ENCODE measurements at places on chromosomes 12 and 14.

DNA sequence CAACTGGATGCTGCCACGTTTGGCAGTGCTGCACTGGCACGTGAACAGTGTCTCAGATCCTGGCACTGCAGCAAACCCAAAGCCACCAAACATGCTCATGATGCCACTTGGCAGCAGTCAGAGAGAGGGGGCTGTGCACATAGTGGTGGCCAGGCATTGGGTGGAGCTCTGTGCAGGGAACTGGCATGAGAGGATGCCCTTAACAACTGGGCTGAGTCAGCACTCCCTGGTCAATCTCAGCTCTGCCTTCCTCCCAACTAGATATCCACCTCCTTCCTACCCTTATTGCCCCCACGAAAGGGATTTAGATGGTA lies 37.0 kb downstream of the ZFHX2 start:
- no peak for DNase-seq

DNA sequence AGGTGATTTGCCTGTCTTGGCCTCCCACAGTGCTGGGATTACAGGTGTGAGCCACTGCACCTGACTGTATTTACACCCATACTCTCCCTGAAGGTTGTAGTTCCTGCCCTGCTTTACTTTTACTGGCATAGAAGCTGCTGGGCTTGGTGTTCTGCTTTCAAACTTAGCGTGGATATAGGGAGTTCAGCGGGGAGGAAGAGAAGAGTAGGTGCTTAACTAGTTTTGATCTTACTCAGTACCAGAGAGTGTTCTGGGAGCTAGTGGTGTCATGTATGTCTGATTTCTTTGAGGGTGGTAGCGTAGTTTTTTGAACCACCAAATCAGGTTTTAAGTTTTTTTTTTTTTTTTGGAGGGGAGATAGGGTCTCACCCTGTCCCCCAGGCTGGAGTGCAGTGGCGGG lies 13.8 kb downstream of the RCOR1 start:
- no peak for DNase-seq

DNA sequence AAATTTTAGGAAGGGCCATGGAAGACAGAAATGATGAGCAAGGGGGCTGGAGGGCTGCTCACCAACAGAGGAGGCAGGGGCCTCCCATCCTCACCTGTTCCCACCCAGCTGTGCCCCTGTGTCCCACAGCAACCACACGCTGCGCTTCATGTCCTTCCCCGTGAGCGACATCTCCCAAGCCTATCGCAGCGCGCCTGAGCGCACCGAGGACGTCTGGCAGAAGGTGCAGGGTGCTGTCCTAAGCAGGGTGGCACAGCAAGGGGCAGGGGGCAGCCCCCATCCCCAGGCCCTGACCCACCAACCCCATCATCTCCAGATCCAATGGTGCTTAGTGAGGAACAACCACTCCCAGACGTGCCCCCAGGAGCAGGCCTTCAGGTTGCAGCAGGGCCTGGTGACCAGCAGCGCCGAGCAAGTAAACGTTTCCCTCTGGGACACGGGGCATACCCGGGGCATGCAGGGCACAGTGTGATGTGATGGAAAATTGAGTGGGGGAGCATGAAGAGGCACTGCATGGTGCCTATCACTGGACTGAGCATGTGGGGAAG lies 8.1 kb downstream of the CARMIL3 start:
- no peak for DNase-seq

DNA sequence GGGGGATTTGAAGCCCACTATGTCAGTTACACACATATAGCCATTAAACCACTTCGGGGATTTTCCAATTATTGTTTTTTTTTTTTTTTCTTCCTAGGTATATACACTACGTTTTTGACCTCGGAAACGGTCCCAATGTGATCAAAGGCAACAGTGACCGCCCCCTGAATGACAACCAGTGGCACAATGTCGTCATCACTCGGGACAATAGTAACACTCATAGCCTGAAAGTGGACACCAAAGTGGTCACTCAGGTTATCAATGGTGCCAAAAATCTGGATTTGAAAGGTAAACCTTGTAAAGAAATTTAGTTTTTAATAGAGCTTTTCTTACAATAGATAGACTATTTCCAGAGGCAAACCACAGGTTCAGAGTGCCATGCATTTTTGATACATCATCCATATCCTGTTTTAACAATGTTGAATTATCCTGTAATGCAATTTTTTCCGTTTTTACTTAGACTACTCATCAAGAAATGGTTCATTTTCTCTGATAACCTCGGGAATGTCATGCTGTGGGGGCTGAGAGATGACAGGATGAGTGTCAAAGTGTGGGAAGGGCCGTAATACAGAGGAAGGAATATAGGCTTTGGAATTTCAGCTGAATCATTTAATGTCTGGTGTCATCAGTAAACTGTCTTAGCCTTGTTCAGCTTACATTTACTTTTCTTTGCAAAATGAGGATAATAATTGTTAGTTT lies 797.1 kb downstream of the NRXN3 start:
- DNase-seq: no peak

GRCh38 chr12:118850244-118850825 lies 131.0 kb upstream of the SRRM4 start:
- no peak for DNase-seq

DNA sequence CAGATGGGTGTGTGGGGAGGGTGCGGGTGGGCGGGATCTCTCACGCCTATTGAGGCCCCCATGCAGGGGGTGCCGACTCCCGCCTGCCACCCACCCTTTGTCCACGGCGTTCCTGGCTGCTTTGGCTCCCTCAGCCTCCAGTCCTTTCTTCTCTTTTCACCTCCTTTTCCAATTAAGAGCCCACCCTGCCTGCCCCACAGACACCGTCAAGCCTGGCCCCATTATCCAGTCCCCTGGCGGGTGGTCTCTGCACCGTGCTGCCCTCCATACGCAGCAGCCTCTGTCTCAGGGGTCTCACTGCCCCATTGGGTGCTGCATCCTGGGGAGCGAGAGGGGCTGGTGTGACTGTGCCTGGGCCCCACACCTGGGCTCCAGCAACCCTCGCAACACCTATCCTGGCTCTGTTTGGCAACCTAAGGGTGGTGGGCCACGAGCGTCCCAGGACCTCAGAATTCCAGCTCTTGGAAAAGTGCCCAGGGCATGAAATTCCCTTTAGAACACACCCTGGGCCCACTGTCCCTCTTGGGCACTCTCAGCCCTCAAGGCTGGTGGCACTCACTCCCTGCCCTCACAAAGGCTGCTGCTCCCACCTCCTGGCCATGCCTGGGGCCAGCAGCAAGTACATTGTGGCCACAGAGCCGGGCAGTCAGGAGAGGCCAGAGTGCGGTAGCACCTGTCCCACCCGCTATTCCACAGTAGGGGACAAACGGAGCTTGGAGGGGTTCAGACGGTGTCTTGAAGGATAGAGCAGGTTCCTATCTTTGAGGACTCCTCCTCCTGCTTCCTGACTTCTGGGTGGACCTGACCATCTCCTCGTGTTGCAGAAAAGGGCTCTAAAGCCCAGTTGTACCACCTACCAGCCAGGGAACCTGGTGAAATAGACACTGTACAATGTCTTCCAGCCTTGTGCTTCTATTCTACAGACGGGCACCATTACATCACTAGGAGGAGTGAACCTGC lies 114.1 kb downstream of the KIF26A start:
- no peak for DNase-seq

- DNase-seq: no peak
These were observed 169.6 kb upstream of the RASSF8 start for GRCh38 chr12:25788707-25789442.

DNA sequence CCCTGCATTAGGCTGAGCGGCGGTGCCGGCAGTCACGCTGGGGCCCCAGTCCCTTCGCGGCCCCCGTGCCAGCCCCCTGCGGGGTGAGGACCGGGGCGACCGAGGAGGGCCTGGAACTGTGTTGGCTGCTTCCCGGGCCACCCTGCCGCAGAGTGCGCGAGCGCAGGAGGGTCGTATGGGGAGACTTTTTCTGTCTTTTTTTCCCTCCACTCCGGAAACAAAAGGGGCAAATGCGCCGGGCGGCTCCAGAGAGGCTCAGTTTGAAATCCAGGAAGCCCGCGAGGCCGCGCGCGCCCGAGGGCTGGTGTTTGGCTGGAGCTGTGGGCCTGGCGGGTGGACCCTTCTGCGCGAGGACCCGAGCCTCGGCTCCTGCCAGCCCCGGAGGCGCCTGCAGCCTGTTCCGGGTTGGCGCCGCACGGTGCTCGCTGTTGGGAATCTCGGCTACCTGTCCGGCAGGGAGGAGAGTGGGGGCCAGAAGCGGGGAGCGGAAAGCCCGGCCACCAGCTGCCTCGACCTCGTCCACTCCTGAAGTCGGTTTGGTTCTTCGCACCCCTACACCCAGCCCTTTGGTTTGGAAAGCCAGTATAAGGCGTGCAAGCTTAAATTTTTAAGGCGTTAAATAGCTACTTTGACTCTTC lies 638 bp downstream of the PLEKHG3 start:
- no peak for DNase-seq

DNA sequence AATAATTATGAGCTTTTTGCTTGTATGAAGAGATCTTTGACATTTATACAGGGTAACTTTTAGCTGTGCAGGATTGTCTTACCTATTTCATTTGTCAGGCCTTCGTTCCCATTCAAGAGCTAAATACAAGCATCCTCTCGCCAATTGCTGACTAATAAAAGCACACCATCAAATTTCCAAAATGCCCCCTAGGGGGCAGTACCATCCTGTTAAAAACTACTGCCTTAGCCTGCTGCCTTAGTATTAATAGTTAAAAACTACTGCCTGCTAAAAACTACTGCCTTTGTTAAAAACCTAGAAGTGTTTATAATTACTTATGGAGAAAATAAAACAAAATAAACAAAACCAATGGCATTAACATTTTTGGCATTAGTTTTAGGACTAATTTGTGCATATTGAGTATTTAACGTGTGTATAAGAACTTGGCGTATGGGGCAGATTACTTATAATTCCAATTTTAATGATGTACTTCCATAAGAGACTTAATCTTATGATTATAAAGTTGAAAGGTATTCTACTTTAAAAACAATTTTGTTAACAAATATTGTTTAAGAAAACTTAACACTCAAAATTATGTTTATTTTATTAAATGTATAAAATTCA lies 3.0 kb upstream of the IFI27L2 start:
- DNase-seq: peak; percentile 10

DNA sequence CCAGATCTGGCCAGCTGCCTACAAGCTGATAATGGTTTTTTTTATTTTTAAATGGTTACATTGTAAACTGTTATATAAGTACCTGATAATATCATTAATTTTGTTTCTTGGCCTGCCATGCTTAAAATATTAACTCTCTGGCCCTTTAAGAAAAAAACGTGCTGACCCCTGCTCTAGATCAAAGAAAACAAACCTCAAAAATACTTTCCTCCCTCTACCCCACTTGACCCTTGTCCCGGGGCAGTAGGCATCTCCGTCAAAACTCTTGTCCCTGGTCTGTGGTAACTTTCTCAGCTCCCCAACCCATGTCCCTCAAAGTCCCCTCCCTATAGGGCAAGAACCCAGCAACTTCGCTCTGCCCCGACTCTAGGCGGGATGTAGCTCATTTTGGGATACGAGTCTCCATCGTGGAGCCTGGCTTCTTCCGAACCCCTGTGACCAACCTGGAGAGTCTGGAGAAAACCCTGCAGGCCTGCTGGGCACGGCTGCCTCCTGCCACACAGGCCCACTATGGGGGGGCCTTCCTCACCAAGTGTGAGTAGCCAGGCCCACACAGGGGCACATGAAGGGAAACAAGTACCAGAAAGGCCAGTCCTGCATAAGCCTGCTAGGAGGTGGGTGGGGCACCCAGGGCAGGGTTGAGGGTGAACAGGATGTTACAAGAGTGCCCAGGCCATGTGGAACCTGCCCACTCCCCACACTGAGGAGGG lies 3.5 kb downstream of the RDH5 start:
- no peak for DNase-seq

GRCh38 chr12:57583008-57583831 lies 7.8 kb upstream of the PIP4K2C start:
- DNase-seq: peak; percentile 19

DNA sequence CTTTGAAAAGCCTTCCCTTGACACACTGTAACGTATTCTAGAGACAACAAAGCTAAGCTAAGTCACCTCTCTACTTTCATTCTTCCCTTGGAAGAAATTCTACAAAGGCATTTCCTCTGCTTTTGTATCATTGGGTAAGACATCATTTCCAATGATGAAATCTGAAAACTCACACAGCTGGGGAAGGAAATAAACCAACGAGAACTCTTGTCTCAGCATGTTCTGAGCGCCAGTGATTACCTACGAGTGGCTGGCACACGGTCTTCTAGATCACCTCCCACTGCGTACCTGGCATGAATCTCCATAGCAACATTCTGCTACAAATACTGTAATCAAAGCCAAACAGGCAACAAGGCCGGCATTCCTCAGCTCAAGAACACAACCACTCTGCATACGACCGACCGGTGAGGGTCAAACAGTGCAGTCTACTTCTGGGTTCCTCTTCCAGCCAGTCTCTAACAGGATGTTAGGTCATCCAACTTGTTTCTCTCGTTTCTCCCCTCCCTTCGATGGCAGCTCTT lies 7.6 kb downstream of the VPS37B start:
- no peak for DNase-seq

- no peak for DNase-seq
These were observed 6.7 kb downstream of the TAS2R43 start for GRCh38 chr12:11085419-11085818.

- DNase-seq: no peak
These were observed 26.5 kb downstream of the MANSC1 start for GRCh38 chr12:12323591-12323990.

GRCh38 chr14:22565391-22565945 lies 23.6 kb downstream of the DAD1 start:
- DNase-seq: no peak

GRCh38 chr12:116143909-116144308 lies 133.6 kb downstream of the MED13L start:
- DNase-seq: no peak

DNA sequence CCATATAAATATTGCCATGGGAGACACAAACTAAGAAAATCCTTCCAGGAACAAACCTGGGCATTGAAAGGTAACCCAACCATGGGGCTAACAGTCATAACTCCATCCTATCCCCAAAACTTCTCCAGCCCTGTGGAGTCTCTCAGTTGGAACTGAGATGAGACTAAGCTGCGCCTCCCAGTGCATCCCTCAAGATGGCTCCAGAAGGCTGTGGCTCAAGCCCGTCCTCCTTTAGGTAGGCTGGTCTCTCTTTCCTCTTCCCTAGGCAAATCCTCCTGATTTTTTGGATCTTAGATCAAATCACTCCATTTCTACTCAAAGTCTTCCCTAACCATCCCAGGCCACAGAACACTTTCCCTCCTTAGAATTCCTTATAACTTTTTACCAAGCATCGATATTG lies 364.3 kb upstream of the CCDC196 start:
- DNase-seq: no peak

GRCh38 chr12:13744561-13744960 lies 236.8 kb downstream of the GRIN2B start:
- no peak for DNase-seq

DNA sequence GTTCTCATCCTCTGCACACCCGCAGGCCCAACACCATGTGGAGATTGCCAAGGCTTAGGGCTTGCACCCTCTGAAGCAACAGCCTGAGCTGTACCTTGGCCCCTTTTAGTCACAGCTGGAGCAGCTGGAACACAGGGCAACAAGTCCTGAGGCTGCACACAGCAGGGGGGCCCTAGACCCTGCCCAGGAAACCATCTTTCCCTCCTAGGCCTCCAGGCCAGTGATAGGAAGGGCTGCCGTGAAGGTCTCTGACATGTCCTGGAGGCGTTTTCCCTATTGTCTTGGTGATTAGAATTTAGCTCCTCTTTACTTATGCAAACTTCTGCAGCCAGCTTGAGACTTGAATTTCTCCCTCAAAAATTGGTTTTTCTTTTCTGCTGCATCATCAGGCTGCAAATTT lies 373.5 kb upstream of the CLEC14A start:
- DNase-seq: no peak

GRCh38 chr12:90653040-90653439 lies 301.9 kb downstream of the CCER1 start:
- DNase-seq: no peak

- DNase-seq: no peak
These were observed 156.1 kb upstream of the CCND2 start for GRCh38 chr12:4117386-4118016.

GRCh38 chr14:100893760-100894159 lies 9.8 kb downstream of the RTL1 start:
- DNase-seq: no peak

Measured in activated naive CD4-positive, alpha-beta T cell (primary cell).